CD4-positive, CD25-positive, alpha-beta regulatory T cell (primary cell): ENCODE measurements at places on chromosomes 1 and 21. TPM values are rescaled to one million over a fixed set of nuclear protein-coding genes. Genes with fewer than 3 reads are reported as not detected.

DNA sequence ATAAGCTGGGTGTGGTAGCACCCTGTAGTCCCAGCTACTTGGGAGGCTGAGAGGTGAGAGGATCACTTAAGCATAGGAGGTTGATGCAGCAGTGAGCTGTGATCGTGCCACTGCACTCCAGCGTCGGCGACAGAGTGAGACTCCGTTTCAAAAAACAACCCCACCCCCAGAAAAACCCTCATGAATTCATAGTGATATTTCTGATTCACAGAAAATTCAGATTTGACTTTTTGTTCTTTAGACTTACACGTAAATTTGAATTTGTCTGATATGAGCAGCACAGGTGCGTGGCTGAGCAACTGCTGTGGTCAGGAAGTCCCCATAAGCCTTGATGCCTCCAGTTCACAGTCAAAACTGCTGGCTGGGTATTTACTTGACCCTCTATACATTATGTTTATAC lies 10.0 kb upstream of the MORC3 start:
- DNase-seq = peak; percentile 43

DNA sequence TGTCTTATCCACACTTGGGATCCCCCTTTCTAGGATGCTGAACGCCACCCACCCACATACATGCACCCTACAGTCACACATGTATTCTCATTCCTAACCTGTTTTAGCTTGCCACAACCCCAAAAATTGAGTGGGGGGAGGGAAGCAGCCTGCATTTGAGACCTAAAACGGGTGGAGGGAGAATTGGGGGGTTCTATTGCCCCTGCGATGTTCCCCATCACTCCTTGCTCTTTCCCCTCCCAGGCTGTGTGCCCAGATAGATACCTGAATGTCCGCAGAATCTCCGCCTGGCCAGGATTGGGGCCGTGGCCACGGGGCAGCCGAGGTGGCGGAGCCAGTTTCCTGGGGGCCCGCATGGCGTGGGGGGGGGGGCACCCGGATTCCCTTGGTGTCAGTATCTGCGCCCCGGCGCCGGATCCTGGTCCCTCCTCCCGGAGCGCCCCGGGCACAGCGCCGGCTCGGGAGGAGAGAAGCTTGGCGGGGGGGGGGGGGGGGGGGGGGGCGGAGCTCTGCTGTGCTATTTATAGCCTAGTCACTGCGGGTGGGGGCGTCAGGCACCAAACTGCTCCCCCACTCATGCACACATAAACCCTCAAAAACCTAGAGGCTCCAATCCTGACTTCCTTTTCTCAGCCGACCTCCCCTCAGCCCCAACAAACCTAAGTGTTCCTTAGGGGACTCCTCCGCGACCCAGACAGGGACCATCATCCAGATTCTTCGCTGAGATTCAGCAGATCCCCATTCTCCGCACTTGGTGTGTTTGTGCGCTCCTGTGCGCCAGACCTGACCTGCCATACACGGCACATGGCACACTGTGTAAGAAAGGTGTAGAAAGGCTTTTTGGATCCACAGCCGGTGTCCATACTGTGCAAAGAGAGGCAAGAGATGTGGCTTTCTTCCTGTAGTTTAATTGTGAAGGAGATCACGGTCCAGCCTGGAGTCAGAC lies 1.9 kb downstream of the ANKRD34A start:
- DNase-seq = peak; percentile 41

GRCh38 chr1:51686450-51686849 lies 69.6 kb downstream of the OSBPL9 start:
- DNase-seq = no peak

GRCh38 chr1:118396829-118397495 lies 211.9 kb upstream of the SPAG17 start:
- DNase-seq = no peak

DNA sequence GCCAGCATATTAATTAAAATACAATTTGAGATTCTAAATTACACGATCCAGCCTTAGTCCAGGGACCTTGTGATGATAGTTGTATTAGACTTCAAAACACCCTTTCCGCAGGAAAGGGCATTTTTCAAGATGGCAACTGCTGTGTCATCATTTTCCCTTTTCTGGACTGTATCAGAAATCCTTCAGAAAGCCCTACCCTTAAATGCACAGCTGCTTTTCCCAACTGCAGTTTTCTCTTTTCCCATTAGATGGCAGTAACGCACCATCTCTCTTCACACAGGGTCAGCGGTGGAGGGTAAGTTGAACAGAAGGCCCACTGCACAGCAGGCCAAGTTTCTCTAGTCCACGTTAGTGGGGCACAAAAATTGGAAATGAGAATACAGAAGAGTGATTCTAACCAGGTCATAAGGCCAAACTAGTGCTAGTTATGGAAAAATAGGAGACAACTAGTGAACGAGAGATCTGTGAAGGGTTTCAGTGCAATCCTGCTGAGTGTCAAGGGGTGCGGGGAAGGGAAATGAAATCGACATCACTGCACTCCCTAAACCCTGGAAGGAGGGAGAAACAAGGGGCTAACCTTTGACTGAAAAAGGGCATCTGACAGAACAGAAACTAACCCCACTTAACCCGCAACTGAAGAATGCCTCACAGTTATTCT lies 22.1 kb upstream of the TDRD10 start:
- peak; percentile 72 for DNase-seq

- DNase-seq = no peak
These were observed 26.1 kb downstream of the ARMH1 start for GRCh38 chr1:44700573-44700972.

GRCh38 chr1:207853372-207853757 lies 57.6 kb downstream of the CD34 start:
- DNase-seq = no peak

DNA sequence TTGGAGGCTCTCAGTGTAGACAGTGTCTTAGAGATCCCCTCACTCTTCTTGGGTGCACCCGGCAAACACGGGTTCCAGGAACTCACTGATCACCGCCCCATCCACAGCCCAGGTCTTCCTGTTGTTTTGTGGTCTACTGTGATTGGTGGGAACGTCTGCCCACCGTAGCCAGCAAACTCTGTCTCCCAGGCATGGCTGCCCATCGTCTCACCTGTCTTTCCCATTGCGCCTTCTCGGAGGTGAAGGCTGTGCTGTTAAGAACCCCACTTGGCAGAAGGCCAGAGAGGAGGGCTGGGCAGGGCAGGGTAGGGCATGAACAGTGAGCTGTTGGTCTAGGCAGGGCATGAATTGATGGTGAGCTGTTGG lies 14.1 kb upstream of the KCNA2 start:
- no peak for DNase-seq

GRCh38 chr1:109792056-109792831 lies 28.5 kb upstream of the EPS8L3 start:
- DNase-seq = no peak

PALMD gene
- not detected for total RNA-seq

VWA1 gene
- not detected for total RNA-seq

PADI3 gene
- not detected for total RNA-seq

EXTL1 gene
- not detected for total RNA-seq

FOXO6 gene
- total RNA-seq = 0.91 TPM

TCEANC2 gene
- total RNA-seq = 8.4 TPM
